Adipocyte (in vitro differentiated cells): ENCODE measurements at places on chromosomes 13 and 19.

GRCh38 chr19:941292-942132 lies 15.7 kb downstream of the ARID3A start:
- DNase-seq, result no peak

GRCh38 chr19:33688171-33688992 lies 66.6 kb downstream of the CHST8 start:
- no peak for DNase-seq

GRCh38 chr13:37070145-37070695 lies 10.7 kb upstream of the SUPT20H start:
- DNase-seq, result no peak

GRCh38 chr13:107421028-107421427 lies 794.3 kb downstream of the LIG4 start:
- peak; percentile 67 for DNase-seq

- no peak for DNase-seq
These were observed 61.0 kb downstream of the TPT1 start for GRCh38 chr13:45280011-45280410.

- DNase-seq, result peak; percentile 96
These were observed at the start of gene TMEM147 for GRCh38 chr19:35545001-35545854. TMEM147 (plus strand) TSS chr19:35545626; CDS start chr19:35545740, 114 bp downstream.

- DNase-seq, result peak; percentile 12
These were observed 109.2 kb downstream of the SGCG start for GRCh38 chr13:23289917-23290357.

- DNase-seq, result no peak
These were observed 13.3 kb downstream of the CD70 start for GRCh38 chr19:6577476-6578125.

GRCh38 chr13:86760620-86761019 lies 910.6 kb upstream of the SLITRK5 start:
- no peak for DNase-seq

GRCh38 chr13:111121506-111121905 lies 6.4 kb downstream of the ARHGEF7 start:
- no peak for DNase-seq

DNA sequence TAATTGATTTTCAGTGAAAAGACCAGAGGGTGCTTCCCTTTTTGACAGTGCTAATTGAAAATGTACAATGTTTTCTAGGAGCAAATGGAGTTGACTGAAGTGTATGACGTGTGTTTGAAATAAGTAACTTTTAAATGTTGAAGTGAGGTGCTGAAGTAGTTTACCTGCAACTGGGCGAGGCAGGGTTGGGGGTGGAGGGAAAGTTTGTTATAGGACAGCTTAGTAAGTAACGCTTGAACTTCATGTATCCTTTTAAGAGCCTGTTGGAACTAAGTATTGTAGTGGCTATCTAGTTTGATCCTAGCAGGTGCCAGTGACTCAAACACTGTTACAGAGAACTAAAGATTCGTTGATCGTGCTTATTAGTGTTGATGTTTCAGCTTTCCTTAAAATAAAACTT lies 5.9 kb downstream of the SLAIN1 start:
- DNase-seq, result no peak

GRCh38 chr19:7678971-7679751 lies 1.5 kb upstream of the TRAPPC5 start:
- no peak for DNase-seq

GRCh38 chr19:37977992-37978391 lies 71.0 kb downstream of the SIPA1L3 start:
- DNase-seq, result no peak

DNA sequence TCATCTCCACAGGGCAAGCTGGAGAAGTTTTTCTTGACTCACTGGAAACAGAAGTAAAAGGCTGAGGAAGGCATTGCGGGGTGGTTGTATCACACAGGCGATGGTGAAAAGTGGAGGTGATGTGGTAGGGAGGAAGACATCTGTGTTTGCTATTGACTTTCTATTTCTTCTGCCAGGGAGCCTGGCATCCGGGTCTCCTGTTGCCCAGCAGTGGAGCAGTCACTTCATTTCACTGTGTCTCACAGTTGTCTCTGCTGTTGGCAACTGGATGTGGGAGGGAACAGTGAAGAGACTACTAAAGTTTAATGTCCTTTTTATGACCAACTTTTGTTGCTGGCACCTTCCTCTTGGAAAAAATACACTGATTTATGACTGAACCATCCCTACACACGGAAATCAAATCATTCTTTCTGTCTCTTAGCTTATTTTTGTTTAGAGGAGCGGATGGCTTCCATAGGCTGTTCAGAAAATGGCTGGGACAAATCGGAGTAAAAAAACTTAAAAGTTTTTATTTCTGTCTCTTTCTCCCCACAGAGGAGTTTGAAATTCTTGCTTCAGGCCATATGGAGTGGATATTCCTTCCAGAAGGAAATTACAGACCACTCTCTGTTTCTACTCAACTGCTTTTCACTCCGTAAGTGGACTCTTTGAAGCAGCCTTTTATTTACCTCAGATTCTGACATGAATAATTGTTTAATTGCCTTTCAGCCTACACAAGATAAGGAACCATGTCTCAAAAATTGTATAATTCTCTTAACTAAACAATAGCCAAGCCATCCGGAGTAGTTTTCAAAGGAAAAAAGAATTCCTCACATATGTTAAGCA lies 23.8 kb upstream of the MEDAG start:
- DNase-seq, result no peak

DNA sequence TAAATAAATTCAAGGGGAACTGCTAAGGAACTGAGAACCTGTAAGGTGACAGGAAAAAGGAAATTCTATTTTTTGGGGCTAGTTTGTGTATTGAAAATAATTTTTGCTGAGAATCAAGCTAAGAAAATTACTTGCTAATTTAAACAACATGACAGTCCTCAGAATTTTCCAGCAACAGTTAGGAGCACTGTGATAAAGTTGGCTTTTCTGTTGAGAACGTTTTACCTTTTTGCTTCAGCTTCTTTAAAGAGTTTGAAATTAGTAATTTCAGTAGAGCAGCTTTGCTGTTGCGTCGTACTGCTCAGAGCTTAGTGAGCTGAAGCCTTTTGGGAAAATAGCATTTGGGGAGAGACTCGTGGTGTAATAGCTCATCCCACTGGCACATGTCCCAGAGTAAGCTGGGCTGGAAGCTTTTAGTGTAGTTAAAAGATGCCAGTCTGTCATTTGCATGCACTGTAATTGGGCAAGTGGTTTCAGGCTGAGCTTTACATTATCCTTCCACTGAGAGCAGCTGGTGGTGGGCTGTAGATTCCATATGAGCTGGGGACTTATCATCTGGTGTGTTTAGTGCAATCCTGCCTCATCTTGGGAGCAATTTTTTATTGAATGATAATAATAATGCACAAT lies 69.8 kb downstream of the LRCH1 start:
- peak; percentile 86 for DNase-seq

DNA sequence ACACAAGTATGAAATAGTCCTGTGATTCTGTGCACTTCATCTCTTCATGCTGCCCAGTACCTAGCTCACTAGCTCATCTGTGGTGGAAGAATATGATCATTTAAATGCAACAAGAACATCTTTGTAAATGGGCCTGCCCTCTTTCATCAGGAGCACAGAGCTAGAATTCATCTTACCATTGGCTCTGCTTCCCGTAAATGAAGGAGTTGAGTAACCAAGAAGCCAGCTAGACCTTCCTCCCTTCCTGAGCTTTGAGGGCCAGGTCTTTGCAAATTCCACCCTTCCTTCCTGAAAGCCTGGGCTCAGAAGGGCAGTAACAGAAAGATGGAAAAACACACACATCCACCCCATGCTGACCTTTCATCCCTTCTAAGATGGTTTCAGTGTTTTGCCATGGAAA lies 82.0 kb downstream of the FRY start:
- no peak for DNase-seq

DNA sequence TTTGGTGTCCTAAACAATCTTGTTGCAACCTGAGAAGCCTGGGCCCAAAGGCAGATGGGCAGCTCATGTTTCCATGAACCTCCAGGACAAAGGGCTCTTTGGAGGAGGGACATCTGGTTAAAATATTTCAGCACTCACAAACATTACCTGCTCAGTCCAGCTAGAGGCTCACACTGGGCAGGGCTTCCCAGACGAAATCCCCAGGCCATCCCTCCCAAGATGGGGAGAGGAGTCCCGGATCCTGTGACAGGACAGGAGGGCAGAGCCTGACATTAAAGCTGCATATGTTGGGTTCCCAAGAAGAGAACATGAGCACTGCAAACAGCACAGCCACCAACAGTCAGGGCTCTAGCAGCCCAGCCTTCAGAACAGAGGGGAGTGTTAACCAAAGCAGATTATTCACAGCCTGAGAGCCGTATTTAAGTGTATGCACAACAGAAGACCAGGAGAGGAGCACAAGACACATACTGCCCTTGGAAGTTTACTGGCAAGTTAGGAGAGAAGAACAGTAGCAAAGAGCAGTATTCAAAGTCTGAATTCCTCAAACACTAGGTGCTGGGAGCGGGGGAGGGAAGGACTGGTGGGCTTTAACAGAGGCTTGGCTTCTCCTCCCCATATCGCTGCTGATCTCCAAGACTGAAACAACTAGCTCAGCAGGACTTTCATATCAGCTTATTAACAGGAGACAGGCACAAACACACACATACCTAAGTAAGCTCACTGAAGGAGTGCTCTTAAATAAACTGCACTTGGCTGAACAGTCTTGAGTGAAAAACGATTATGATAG lies 12.3 kb downstream of the ATP7B start:
- DNase-seq, result no peak

DNA sequence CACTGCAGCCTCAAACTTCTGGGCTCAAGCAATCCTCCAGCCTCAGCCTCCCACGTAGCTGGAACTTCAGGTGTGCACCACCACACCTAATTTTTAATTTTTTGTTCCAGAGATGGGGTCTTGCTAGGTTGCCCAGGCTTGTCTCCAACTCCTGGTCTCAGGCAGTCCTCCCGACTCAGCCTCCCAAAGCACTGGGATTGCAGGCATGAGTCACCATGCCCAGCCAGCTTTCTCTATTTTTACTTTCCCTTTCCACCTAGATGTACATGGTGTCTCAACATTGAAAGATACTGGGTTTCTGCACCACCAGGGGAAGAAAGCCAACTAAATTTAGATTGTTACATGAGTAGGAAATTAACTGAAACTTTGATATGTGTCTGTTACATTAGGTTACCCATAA lies 13.8 kb upstream of the ZNF846 start:
- DNase-seq, result no peak

GRCh38 chr13:112347986-112348385 lies 28.2 kb upstream of the SPACA7 start:
- DNase-seq, result no peak

DNA sequence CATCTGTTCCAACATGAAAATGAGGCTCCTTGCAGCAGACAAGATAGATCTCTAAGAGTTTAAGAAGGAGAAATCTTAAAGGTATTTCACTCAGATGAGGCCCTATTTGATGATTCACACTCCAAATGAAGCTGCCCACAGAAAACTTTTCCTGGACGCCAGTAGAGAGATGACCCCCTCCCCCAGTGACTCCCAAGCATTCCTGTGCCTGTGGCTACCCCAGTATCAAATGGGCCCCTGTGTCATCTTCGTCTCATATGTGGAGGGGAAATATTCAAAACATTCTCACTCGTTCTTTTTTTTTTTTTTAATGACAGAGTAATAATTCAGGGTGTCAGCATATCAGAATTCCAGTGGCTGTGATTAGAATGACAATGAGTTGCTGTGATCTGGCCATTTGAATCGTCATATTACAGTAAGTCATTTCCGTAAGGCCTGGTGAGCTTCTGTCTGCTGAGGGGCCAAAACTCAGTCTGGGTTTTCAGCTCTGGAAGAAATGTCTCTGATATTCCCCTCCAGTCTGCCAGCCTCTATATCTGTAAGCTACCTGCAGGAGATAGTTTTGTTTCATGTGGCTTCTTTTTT lies 194.7 kb downstream of the URI1 start:
- no peak for DNase-seq

GRCh38 chr19:17043744-17044143 lies 17.1 kb upstream of the CPAMD8 start:
- no peak for DNase-seq

- peak; percentile 64 for DNase-seq
These were observed 2.6 kb downstream of the ZBTB7A start for GRCh38 chr19:4064149-4064495.

DNA sequence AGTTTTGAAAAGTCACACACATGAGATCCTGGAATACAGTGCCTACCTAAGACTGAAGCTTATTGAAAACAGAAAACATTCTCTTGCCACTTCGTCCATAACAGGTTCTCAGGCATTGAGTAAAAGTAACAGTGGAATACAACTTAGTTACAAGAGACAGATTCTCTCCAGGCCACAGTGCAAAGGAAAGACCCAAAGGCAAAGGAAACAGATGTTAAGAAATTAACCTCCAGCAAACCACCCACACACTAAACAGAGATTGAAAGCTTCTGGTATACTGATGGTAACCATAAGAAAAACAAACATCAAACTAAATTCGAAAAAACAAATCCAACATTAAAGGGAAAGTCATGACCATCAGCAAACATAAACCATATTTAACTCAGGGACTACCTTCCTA lies 914.7 kb downstream of the SLITRK5 start:
- DNase-seq, result no peak

DNA sequence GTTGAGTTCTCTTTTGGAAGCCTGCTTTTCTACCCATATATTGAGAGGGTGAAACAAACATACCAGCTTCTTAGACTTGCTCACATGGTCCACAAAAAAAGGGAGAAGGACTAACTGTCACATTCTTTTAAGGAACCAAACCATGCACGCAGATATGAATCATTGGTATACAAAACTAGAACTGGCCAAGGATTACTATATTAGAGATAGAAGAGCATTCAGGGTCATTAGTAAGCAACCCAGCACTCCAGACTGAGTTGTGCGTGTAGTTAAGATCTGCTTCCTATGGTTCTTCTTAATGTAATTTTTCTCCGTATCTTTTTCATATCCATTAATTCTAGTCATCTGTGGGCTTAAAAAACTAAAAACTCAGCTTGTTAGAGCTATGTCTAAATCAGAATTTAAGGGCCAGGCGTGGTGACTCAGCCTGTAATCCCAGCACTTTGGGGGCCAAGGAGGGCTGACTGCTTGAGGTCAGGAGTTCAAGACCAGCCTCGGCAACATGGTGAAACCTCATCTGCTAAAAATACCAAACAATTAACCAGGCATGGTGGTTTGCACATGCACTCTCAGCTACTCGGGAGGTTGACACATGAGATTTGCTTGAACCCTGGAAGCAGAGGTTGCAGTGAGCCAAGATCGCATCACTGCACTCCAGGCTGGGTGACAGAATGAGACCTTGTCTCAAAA lies 19.6 kb downstream of the ALG5 start:
- peak; percentile 38 for DNase-seq

GRCh38 chr19:3163230-3163886 lies 15.2 kb upstream of the S1PR4 start:
- DNase-seq, result peak; percentile 87

DNA sequence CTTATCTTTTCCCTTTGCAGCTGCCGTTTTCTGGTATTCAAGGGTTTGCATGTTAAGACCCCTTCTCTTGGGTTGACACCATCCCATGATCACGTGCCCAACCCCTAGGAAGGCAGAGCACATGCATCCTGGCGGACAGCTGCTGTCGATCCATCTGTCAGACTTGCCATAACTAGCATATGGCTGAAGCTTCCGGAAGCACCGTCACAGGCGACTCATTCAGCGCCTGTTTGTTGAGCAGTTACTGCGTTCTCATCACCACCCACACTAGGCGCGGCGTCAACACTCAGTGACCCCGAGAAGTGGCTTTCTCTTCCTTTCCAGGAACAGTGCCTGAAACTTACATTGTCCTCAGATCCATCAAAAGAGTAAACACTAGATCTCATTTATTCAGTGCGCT lies 93.6 kb downstream of the SOX1 start:
- no peak for DNase-seq

- DNase-seq, result no peak
These were observed 1139.3 kb downstream of the DIAPH3 start for GRCh38 chr13:59024434-59024833.
